Prostate gland (tissue), 2 donors: ENCODE measurements at places on chromosomes 3 and 15. TPM values are rescaled to one million over a fixed set of nuclear protein-coding genes. Genes with fewer than 3 reads are reported as not detected.

Gene GLDN
- total RNA-seq, result 1.4 TPM

DNA sequence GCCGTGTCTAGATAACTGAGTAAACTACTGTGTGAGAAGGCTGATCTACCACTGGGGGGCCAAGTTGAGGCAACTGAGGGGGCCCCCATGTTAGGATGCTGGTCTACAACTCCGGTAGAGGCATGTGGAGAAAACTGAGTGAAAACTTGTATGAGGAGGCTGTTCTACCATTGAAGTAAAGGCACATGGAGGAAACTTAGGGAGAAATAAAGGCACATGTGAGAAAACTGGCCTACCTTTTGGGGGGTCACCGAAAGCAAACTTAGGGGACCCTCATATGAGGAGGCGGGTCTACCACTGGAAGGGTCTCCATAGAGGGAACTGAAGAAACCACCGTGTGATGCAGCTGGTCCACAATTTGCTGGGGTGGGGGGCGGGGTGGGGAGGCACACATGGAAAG, 155.2 kb downstream of the FBLN2 start:
- DNase-seq, result no peak
- H3K4me3 ChIP-seq, result no peak overlapping the region
- H3K27me3 ChIP-seq, result no peaks in the 10 kb centered on the region
- H3K4me1 ChIP-seq, result no peaks in the 10 kb centered on the region

DNA sequence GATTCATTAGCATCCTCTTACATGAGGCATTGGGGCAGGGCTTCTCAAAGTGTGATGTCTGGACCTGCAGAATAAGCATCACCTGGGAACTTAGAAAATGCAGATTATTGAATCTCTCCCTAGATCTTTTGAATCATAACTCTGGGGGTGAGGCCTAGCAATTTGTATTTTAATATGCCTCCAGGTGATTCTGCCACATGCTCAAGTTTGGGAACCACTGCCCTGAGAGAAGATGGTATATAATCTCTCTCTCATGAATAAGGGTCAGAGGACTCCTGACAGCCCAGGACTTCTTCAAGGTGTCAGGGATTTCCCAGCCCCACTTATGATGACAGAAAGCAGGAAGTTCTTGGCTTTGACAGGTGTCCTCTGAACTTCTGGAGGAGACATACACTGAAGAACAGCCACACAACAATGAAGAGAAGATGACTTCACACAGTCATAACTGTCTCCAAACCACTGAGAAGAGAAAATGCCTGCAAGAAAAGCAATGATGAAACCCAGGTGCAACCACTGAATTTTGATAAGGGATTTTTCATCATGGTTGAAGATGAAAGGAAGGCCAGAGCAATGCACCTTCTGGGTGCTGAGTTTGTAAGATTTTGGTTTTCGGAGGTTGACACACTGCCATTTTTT, 211.9 kb upstream of the MRPL3 start:
- H3K4me1 ChIP-seq, result no peaks in the 10 kb centered on the region
- no peak overlapping the region for H3K27ac ChIP-seq
- no peak for DNase-seq
- H3K4me3 ChIP-seq, result no peak overlapping the region
- H3K27me3 ChIP-seq, result no peaks in the 10 kb centered on the region

- H3K36me3 ChIP-seq, result no peaks in the 10 kb centered on the region
- DNase-seq, result no peak
- no peaks in the 10 kb centered on the region for H3K27me3 ChIP-seq
- H3K4me3 ChIP-seq, result no peak overlapping the region
- no peak overlapping the region for H3K27ac ChIP-seq
Measured at GRCh38 chr3:181239441-181239840, 249.9 kb upstream of the DNAJC19 start.

- H3K4me1 ChIP-seq, result no peaks in the 10 kb centered on the region
- no peak overlapping the region for H3K27ac ChIP-seq
- no peaks in the 10 kb centered on the region for H3K36me3 ChIP-seq
- H3K4me3 ChIP-seq, result no peak overlapping the region
- H3K27me3 ChIP-seq, result peaks cover 4% of the 10 kb centered on the region
- no peak for DNase-seq
Measured at GRCh38 chr15:51190424-51191068, 95.8 kb upstream of the TNFAIP8L3 start.

DNA sequence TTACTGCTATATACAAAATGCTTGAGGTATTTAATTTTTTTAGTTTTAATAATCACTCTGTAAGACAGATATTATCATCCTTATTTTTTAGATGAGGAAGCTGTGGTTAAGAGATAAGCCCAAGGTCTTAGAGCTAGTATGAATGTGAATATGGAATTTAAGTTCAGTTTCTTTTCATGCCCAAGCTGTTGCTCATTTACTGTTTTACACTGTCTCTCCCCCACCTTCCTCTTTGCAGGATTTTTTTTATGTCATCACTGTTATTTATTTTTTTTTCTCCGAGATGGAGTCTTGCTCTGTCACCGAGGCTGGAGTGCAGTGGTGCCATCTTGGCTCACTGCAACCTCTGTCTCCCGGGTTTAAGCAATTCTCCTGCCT, 22.5 kb downstream of the MAP2K5 start:
- no peak for DNase-seq
- no peaks in the 10 kb centered on the region for H3K27me3 ChIP-seq
- H3K27ac ChIP-seq, result no peak overlapping the region
